ENCODE measurements at places on chromosomes 13 and 19. TPM values are rescaled to one million over a fixed set of nuclear protein-coding genes. Genes with fewer than 3 reads are reported as not detected.

DNA sequence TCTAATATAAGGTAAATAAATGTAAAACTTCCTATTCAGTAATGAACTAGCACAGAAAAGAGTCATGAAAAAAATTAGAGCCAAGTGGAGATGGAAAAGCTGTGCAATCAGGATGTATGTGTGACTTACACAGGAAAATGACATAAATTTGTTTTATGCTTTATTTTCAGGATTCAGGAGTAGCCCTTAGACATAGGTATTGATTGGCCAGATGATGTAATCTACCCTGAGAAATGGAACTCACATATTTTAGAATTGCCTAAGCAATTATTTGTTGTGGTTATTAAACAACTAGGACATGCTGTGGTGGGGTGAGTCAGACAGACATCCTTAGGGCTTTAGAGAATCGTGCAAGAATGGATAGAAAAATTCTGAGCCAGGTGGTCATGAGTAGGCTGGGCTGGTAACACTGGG lies 110.6 kb downstream of the PCDH9 start:
- DNase-seq: no peak

- DNase-seq: no peak
Measured at GRCh38 chr13:62525652-62526051, 1110.0 kb upstream of the PCDH20 start.

The ZNF471 gene
- total RNA-seq: not detected

The C5AR2 gene
- 2.6 TPM for total RNA-seq

DNA sequence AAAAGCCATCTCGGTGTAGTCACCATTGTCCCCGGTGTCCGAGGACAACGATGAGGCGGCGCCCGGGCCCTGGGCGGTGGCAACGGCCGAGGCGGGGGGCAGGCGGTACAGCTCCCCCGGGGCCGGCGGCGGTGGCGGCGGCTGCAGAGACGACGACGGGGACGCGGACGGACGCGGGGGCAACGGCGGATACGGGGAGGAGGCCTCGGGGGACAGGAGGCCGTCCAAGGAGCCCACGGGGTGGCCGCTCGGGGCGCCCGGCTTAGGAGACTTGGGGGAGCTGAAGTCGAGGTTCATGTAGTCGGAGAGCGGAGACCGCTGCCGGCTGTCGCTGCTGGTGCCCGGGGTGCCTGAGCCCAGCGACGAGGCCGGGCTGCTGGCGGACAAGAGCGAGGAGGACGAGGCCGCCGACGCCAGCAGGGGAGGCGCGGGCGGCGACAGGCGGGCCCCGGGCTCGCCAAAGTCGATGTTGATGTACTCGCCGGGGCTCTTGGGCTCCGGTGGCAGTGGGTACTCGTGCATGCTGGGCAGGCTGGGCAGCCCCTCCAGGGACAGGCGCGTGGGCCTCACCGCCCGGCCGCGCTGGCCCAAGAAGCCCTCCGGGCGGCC lies 3.5 kb downstream of the IRS2 start:
- no peak for DNase-seq

The TTC9B gene
- not detected for total RNA-seq

DNA sequence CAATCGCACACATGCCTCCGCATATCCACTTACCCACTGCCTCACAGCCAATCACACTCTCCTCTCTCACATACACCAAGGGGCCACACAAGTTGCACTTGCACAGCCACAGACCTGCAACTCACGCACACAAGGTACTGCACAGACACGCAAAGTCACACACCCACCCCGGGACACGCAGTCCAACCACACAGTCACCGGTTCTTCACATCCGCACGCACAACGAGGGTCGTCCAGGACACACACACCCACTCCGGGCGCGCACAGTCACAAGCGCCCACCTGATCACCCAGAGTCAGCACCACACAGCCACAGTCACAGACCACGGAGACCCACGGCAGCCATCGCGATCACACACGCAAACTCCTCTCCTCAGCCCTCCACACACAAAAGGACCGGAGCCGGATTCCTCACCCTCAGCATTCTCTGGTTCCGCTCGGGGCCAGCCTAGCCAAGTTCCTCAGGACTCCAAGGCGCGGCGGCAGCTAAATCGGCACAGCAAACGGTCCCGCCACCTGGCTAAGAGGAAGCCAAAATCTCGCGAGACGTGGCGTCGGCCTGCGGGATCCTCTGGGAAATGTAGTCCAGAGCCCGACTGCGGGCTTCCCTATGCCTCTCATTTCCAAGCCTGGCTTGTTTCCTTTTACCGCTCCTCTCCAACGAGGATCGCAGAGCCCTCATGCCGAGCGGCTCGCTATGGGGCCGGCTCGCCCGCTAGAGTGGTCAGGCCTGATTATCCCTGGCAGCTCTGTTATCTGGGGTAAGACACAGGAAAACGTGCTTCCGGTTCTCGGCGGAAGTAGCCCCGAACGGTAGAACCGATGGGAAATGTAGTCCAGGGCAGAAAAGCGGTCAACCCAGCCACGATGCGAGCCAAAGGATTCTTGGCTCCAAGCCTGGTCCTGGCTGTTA lies at the start of gene ZNF850:
Gene ZNF850, minus strand, starts transcription at position 497 of the 912 bp plus-strand sequence. CDS start 10,201 bp downstream, outside the sequence.
- DNase-seq: peak; percentile 98

The MZT1 gene
- 50.7 TPM for total RNA-seq

- peak; percentile 25 for DNase-seq
Measured at GRCh38 chr13:99331881-99332293, 24.7 kb upstream of the GPR183 start.

GRCh38 chr13:40457929-40458719 lies 208.3 kb downstream of the FOXO1 start:
- no peak for DNase-seq

The CILP2 gene
- 0.51 TPM for total RNA-seq

The LHFPL6 gene
- total RNA-seq: 19.7 TPM

The DEDD2 gene
- total RNA-seq: 15.5 TPM

- DNase-seq: no peak
Measured at GRCh38 chr19:10256551-10256950, 4.5 kb downstream of the MRPL4 start.

The ZIC5 gene
- not detected for total RNA-seq

DNA sequence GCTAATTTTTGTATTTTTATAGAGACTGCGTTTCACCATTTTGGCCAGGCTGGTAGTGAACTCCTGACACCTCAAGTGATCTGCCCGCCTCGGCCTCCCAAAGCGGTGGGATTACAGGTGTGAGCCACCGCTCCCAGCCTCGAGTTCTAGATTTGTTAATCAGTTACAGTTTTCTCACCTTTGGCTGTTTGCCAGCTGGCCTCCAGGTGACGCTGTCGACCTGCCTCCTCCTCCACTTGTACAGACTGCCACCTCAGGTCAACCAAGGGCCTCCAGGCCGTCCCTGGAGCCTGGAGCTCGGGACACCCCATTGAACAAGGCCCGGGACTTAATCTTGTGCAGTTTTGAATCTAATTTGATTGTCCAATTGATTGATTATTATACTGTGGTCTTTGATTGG lies 45.5 kb downstream of the IER2 start:
- peak; percentile 84 for DNase-seq

GRCh38 chr19:50925734-50926133 lies 14.5 kb upstream of the KLK4 start:
- DNase-seq: no peak

The IL27RA gene
- 6.0 TPM for total RNA-seq

DNA sequence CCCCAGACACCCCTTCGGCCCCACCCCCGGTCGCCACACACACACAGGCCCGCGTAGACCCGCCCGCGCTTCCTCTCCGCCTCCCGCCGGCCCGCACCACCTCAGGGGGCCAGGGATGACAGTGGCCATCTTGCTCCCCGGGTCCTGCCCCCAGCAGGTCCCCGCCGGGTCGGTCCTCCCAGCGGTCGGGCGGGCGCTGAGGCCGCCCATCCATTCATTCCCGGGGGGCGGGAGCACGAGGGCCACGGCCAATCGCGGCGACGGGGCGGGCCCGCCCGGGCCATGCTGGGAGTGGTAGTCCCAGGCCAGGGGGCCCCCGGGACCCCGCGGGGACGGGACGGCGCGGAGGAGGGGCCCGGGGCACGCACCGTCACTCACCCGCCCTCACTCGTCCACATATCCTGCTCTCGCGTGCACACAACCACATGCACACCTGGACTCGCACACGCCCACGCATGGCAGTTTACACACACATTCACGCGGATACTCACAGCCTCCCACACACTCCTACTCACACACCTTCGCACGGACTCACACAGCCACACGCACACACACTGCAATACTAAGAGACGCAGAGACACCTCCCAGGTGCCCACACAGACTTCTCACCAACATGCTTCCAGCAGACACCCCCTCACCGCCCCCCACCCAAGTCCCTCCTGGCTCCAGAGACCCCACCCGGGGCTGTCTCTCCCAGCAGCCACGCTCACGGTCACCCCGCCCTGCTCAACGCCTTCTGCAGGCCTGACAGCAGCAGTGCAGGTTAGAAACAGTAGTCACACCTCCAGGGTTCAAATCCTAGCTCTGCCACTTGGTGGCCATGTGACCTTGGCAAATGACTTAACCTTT lies at the start of gene DPF1:
Gene DPF1, minus strand, starts transcription at position 209 of the 849 bp plus-strand sequence. Its CDS starts 80 bp downstream, at position 129.
- DNase-seq: peak; percentile 88

DNA sequence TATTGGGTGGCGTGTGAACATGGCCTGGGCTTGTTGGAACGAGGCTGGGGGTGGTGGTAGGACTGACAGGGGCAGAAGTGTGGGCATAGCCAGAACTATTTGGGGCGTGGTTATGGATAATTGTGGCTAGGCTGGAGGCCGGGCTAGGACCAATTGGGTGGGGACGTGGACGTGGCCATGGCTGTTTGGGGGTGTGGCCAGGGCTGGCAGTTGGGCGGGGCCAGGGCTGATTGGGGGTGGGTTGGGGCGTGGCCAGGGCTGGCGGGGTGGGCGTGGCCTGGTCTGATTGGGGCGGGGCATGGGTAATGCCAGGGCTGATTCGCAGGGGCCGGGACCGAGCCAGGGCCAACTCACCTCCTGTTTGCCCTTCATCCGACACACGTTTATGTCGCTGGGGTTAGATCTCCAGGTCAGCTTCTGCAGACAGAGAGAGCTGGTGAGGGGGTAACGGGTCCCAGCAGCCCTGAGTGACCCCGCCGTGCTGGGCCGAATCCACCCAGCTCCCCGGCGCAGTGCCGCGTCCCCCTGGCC lies 2.8 kb downstream of the SEMA6B start:
- peak; percentile 51 for DNase-seq

The ANKRD24 gene
- total RNA-seq: 4.8 TPM

- no peak for DNase-seq
Measured at GRCh38 chr19:4374498-4375163, 25.7 kb downstream of the SH3GL1 start.

DNA sequence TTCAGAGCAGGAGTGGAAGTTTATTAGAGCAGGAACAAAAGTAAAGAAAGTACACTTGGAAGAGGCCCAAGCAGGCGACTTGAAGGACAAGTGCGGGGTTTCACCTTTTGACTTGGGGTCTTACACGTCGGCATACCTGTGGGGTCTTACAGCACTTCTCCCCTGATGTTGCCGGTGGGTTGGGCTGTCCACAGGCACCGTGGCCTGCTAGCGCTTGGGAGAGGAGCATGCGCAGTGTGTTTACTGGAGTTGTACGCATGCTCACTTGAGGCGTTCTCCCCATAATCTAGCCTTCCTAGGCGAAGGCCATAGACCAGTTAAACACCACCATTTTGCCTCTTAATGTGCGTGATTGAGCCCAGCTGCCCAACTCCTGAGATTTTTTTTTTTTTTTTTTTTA lies 25.0 kb upstream of the PLEKHF1 start:
- no peak for DNase-seq

DNA sequence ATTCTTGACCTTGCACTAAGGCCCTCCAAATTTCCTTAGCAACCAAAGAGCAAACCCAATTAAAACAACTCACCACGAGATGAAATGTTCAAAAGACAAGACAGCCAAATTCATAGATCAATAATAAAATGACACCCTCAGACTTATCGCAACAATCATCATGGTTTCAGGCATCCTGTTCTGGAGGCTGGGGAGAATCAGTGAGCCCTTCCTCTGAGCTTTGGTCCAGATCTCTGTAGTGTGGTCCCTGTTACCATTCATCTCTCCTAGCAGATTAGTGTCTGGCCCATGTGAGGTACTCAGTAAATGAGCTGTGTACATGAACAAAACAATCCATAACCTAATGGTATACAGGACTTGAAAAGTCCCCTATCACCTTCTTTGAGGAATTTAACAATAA lies 12.2 kb downstream of the LCP1 start:
- DNase-seq: no peak

- no peak for DNase-seq
Measured at GRCh38 chr13:75872980-75873379, 236.8 kb downstream of the LMO7 start.

The SIGLEC10 gene
- 23.3 TPM for total RNA-seq

- no peak for DNase-seq
Measured at GRCh38 chr19:50203281-50204080, at the start of gene MYH14. Gene MYH14, plus strand, starts transcription at chr19:50203622. Its CDS starts 6,744 bp downstream, at chr19:50210366.

The ZNF578 gene
- not detected for total RNA-seq

- DNase-seq: peak; percentile 18
Measured at GRCh38 chr19:7789447-7789846, 26.4 kb downstream of the CLEC4M start.

GRCh38 chr13:47463726-47464125 lies 537.3 kb downstream of the SUCLA2 start:
- DNase-seq: no peak

The PDX1 gene
- total RNA-seq: not detected

The LILRB5 gene
- not detected for total RNA-seq

The ANGPTL8 gene
- 1.0 TPM for total RNA-seq

DNA sequence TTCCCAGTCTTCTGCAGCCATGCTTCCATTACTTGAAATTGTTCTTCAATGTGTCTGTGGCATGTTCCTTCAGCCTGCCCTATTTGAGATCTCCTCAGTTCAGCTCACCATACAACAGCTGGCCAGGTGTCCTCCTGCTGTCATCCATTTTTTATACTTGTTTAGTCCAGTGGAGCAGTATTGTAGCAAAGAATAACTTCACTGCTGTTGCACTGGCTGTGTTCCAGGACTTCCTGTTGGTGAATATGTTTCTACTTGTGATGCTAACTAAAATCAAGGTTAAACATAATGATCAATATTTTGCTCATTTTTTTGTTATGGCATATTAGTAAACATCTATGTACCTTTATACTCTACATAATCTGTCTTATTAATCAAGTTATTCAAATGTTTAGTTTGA lies 1394.1 kb downstream of the PCDH9 start:
- no peak for DNase-seq

The C19orf67 gene
- 1.4 TPM for total RNA-seq

- DNase-seq: no peak
Measured at GRCh38 chr13:111668451-111668850, 348.0 kb downstream of the TEX29 start.

The GRIN2D gene
- 0.11 TPM for total RNA-seq

- DNase-seq: no peak
Measured at GRCh38 chr19:5803441-5803751, 1.5 kb upstream of the NRTN start.

Data from OCI-LY7 (cell line).